ENCODE measurements at places on chromosomes 4 and X.

- no peak for DNase-seq
Measured at GRCh38 chr4:99624141-99624719, 33.4 kb downstream of the C4orf54 start.

GRCh38 chrX:18833071-18833731 is 125.8 kb downstream of the PPEF1 start:
- no peak for DNase-seq

DNA sequence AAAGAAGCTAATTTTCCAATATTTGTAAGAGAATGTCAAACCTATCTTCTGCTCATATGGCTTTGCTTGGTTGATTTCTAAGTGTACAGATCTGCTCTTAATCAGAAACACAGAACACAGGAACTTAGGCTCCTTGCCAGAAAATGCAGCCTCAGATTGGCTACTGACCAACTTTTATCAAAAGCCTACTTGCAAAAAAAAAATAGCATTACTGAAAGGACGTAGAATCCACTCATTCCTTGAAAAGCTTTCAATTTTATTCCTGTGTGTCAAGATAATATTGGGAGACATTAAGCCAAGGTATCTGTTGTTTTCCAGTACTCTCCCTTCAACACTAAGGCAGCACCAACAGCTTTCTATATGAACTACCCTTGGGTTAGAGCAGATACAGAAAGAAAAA is 127.6 kb upstream of the INTU start:
- DNase-seq = no peak

DNA sequence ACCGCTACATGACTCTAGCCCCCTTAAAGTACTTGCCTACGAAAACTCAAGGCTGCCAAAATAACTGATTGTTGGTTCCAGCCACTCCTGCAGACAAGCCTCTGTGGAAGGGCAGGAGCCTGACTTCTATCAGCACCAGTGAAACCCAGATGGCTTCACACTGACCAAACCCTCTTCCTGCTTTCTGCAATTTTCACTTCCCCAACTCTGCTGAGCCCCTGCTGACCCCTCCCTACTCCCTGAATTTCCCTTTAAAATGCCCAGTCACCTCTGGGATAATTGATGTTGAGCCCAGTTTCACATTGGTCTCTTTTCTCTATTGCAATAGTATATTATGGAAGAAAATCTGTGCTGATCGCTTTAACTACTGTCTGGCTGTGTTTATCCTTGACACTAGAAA is 61.6 kb upstream of the STS start:
- no peak for DNase-seq

GRCh38 chr4:21769404-21770147 is 179.0 kb downstream of the KCNIP4 start:
- no peak for DNase-seq

- no peak for DNase-seq
Measured at GRCh38 chr4:121148000-121148399, 16.1 kb downstream of the TNIP3 start.

GRCh38 chr4:41466249-41466648 is 71.7 kb upstream of the LIMCH1 start:
- DNase-seq = no peak

DNA sequence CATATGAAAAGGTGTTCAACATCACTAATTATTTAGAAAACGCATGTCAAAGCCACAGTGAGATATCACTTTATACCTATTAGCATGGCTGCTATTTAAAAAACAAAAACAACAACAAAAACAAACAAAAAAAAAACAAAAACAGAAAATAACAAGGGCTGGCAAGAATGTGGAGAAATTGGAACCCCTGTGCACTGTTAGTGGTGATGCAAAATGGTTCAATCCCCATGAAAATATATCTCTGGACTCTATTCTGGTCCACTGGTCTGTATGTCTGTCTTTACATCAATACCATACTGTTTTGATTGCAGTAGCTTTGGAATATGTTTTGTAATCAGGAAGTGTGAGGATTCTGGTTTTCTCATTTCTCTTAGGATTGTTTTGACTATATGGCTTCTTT is 43.6 kb upstream of the SPP1 start:
- no peak for DNase-seq

- no peak for DNase-seq
Measured at GRCh38 chrX:106035064-106035463, 3.5 kb downstream of the SERPINA7 start.

DNA sequence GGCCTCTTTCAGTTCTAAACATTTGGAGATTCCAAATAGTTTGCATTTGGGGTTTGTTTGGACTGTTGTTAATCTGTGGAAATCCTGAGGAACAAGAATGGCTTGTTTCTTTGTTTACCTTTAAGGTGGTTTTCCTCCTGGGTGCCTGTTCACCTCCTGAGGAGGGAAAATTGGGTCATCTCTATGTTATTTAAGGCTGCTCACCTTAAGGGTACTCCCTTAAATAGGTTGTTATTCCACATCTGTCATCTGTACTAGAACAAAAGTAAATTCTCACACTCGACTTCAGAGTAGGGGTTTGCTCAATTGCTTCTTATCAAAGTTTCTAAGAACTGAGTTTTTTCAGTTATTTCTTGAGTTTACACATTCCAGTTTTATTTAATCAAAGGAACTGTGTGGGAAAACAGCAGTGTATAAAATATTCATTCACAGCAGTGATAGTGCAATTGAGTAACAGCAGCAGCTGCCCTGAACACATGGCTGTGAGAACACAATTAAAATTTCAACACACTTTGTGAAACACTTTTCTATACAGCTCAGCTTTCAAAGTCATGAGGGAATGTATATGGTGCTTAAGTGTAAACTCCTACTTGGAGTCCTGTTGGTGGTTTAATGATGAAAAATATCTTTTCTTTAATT is 238.5 kb upstream of the PGRMC2 start:
- no peak for DNase-seq

DNA sequence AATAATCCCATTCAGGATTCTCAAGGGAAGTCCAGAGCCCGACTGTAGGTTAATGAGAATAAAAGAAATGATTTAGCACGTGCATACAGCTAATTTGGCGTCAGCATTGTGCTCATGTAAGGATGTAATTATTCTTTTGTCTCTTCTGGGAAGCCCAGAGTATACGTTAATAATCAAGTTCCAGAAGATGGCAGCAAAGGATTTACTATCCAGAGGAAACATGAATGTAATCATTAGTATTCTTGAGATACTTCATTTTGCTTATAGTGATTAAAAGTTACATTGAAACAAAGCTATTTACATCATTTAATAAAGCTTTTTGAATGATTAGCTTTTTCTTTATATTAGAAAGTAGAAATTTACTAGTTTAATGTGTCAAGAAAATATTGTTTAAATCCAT is 27.1 kb upstream of the MAP9 start:
- DNase-seq = no peak

DNA sequence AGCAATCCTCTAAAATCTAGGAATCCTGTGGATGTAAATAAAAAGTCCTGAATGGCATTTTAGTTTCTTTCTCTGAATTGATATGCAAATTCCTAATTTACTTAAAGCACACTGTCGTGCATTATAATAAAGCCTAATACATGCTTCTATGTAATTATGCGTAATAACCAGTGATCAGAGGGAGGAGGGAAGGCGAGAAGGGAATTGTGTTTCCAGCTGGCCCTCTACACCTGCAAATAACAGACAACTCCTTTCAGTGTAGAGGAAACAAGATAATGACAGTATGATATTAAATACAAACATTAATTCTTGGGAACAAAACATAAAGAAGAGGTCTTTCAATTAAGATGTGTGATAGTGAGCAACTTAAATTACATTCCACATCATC is 419.6 kb upstream of the LCORL start:
- no peak for DNase-seq

- DNase-seq = no peak
Measured at GRCh38 chrX:109793191-109793590, 60.1 kb upstream of the ACSL4 start.

- no peak for DNase-seq
Measured at GRCh38 chr4:86633854-86634253, 39.7 kb downstream of the PTPN13 start.

DNA sequence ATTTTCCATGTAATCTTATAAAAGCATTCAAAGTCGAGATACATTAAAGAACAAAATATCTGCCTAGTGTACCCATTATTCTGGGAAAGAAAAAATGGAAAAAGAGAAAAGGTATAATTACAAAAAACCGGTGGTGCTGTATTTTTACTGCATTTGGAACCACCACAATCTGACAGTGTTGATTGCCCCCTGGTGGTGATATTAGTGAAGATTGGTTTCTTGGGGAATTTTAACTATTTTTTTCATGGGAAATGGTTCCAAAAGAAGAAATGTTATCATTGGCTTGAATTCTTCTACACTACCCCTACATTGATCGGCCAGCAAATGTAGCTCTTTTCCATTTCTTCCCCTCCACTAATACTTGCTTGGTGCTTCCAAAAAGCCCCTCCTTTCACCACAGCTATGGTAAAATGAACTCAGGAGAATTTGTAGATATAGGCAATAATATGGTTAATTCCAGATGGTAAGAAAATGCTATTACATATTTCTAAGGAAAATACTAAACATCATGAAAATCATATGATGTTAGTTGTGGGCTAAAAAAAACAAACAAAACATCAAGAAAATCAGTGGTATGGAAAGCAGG is 50.0 kb downstream of the COX18 start:
- DNase-seq = no peak

DNA sequence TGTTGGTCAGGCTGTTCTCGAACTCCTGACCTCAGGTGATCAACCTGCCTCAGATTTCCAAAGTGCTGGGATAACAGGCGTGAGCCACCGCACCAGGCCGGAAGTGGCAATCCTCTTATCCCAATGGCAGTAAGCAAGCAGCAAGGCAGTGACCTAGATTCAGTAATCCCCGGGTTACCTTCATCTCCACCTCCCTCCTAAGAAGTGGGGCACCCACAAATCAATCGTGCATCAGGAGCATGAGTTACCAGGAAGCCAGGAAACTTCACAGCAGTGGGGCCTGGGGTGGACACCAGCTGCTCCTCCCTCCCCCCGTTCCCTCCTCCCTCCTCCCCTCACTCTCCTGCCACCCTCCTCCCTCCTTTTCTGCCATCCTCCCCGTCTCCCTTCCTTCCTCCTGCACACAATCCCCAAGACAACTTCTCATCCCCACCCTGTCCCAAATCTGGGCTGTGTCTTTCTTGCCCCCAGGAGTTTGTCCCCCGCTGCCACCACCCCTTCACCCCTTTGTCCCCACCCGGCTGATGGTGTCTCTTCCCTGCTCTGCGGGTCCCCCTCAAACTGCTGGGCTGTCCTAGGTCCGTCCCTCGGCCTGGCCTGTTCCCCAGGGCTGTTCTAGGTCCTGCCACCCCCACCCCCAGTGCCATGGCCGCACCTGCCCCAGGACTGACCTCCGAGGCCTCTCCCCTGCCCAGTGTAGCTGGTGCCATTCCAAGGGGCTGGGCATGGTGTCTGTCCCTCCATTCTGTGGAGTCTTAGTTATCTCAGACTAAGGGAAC is 2.2 kb downstream of the PDE6B start:
- no peak for DNase-seq

DNA sequence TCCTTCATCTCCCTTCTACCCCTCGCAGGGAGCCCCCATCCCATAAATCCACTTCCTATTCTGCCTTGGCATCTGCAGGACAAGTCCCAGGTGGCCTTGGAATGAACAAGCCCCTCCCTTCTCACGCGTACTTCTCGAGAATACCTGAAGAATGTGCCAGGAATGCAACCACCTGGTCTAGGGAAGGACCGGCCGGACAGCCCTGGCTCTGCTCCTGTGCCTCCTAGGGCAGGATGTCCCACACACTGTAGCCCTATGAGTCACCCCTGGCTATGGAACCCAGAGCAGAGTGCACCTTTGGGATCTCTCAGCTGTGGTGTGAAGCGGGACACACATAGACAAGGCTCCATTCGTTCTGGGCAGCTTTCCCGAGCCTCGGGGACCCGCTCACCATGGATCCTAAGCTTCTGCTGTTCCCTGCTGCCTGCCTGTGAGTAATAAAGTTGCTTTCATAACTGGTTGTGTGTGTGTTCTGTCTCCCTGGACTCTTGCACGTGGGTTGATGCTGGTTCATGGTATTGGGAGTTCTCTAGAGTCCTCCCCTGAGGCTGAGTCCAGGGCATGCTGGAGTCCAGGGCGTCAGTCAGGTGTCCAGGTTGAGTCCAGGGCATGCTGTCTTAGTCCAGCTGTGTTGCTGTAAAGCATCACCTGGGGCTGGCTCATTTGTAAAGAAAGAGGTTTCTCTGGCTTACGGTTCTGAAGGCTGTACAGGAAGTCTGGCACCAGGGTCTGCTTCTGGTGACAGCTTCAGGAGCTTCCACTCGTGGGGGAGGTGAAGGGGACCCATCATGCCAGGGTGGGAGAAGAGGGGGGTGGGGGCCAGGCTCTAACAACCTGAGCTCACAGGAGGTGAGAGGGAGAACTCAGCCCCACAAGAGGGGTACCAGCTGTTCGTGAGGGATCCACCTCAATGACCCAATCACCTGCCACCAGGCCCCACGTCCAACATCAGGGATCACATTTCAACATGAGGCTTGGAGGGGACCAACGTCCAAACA is 7.4 kb upstream of the PDE6B start:
- DNase-seq = no peak

DNA sequence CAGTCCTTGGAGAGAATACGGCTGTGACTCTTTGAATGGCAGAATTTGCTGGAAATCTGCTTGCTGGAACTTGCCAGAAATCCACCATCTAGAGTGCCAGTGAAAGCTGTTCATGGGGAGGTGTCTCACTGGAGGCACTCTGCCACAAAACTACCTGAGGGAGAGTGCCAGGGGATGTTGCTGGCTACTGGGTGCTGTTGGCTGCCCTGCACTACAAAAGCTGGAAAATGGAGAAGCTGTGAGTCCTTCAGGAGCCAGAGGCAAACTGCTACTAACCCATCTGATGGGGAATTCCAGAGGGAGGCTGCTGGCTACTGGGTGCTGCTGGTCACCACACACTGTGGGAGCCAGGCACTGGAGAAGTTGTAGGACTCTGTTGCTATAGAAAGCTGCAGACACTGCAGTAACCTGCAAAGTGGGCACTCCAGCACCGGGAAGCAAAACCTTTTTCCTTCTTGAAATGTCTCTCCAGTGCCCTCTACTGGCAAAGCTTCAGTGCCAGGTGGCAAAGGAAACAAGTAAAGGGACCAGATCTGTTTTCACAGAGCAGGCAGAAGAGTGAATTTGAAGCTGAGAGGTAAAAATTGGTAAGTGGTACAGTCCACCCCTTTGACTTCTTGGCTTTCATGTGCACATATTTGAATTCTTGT is 47.8 kb upstream of the HSD17B10 start:
- no peak for DNase-seq

DNA sequence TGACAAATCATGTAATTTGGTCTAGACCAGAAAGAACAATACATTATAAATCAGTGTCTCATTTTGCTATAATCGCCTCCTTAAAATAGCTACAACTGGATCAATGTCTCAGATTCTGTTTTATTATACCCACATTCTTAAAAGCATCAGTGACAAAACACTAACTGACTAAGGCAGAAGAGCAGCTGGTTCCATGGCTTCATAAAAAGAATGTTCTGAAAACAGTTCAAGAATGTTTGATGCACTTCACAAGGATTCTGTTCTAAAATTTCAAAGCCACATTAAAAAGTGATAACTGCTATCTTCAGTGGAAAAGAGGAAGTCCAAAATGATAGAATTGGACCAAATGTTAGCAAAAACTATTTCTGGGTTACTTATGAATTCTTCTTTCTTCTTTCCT is 69.8 kb downstream of the COL25A1 start:
- no peak for DNase-seq

All from vagina (tissue), 2 donors.